Stimulated activated CD4-positive, alpha-beta T cell treated with anti-CD3 and anti-CD28 coated beads, TNF-alpha, amount 100 ng/mL, for 1 hour (primary cell): ENCODE measurements at places on chromosomes 5 and 9.

- no peak for DNase-seq
These were observed 42.9 kb upstream of the HAND1 start for GRCh38 chr5:154520861-154521453.

DNA sequence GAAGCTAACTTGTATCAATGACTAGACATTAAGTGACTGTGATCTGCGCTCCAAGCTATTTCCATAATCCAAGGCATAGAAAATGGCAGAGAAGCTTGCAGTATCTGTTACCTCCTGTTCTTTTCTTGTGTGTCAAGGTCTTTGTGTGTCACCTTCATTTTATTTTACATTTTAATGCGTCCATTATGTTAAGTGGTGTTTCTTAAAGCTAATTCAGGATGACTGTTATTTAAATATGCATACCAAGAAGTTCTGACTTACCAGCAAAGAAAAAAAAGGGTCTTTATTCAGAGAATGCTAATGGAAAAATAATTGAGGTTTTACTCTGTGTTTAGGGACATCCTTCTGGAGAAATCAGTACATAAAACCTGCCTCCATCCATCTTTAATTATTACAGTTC lies 52.3 kb downstream of the STK32A start:
- DNase-seq: no peak

- no peak for DNase-seq
These were observed 398.9 kb downstream of the PLK2 start for GRCh38 chr5:58060996-58061395.

- no peak for DNase-seq
These were observed 27.1 kb upstream of the BASP1 start for GRCh38 chr5:17190242-17190778.

- no peak for DNase-seq
These were observed 41.6 kb downstream of the CDK5RAP2 start for GRCh38 chr9:120538339-120538738.

- DNase-seq: no peak
These were observed 10.4 kb downstream of the TEX48 start for GRCh38 chr9:114671605-114672004.

DNA sequence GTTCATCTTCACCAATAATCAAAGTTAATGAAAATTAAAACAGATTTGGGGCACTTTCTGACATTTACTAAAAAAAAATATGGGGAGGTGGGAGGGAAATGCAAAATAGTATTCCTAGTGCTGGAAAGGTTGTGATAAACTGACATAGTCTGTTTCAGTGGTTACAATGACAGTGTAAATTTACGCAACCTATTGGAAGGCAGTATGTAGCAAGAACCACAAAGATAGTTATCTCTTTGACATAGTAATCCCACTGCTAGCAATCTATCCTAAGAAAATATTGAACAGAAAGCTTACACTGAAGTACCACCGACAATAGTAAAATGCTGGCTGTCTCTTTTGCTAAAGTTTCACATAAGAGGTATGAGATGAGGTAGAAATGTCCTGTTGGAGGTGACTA lies 15.1 kb upstream of the EPB41L4B start:
- no peak for DNase-seq

- DNase-seq: no peak
These were observed 25.7 kb upstream of the ENTREP1 start for GRCh38 chr9:69299315-69299714.
